ENCODE measurements at places on chromosomes 2 and 18.

- no peak for DNase-seq
These were observed 147.8 kb downstream of the EXOC6B start for GRCh38 chr2:72678024-72678423.

DNA sequence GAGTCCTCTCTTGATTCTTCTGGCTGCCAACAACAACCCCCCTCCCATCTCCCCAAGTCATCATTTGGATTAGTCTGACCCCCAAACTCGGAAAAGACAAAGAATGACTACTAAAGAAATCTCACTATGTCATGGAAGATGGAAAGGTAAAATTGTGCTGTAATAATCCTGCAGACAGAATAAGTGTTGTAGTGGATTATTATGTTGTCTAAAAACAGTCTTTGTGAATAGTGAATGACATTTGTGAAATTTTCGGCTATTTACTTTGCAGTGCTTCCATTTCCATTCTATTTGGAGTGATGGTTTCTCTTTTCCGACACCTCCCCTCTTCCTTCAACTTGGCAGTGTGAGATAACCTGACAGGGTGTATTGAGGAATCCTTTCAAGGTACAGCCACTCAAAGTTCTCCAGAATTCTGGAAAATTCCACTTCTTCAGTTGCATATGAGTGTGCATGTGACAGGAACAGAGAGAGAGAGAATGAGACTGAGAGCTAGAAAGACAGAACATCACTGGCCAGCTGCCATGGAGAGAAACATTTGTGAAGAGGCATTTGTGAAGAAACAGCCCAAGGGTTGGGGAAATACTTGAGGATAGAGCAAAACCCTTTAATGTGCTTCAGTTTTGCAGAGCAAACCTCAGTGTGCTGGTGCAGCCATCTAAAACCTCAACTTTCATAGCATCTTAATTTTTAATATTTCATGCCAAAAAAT, 141.9 kb upstream of the DLX2 start:
- no peak for DNase-seq

DNA sequence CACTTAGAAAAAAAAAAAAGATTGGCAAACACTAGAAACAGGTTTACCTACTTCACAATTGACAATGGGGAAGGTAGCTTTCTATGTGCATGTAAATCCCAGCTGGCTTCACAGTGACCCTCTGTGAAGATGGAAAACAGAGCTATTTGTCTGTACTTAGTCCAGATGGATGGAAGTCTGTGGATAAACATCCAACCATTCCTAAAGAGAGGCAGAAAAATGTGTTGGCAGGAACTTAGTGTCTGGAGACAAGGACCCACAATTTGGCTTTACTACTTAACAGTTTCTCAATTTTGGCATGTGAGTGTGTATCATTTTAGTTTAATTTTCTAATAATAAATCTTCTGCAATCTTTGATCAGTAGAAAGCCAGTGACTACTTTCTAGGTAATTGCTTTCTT, 154.4 kb downstream of the RAD51AP2 start:
- no peak for DNase-seq

DNA sequence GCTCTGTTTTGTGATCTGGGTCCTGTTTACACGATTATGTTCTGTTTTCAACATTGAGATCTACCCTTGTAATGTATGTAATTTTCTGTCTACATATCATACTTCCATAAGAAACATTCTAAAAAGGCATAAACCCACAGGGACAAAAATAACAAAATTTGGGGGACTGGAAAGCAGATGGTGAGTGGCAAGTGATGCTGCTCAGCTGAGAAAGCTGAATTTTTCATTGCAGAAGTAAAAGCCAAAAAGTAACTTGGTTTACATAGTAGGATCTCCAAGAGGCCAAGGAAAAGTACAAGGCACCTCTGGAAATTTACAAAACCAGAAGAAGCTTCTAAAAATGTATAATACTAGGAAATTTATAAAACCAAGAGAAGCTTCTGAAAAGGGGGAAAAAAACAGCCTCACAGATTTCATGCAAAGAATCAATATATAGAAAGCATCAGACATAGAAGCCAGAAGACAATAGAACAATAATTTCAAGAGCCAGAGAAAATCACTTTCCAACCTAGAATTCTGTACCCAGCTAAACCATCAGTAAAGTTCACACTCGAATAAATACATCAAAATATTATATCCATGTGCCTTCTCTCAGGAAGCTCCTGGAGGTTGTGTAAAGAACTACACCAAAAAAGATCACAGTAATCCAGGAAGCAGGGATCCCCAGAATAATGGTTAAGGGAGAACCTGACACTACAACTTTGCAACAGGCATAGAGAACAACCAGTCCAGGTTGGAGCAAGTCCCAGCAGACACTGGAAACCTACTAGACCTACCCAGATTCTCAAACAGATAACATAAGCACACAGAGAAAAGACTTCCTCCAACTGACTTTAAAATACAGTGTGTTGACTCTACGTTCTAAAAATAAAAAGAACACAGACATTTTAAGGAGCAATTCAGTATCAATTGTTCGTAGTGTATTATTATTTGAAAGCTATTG, 401.7 kb upstream of the HS6ST1 start:
- no peak for DNase-seq

GRCh38 chr18:8707556-8708300, 2.4 kb downstream of the MTCL1 start:
- DNase-seq: no peak

DNA sequence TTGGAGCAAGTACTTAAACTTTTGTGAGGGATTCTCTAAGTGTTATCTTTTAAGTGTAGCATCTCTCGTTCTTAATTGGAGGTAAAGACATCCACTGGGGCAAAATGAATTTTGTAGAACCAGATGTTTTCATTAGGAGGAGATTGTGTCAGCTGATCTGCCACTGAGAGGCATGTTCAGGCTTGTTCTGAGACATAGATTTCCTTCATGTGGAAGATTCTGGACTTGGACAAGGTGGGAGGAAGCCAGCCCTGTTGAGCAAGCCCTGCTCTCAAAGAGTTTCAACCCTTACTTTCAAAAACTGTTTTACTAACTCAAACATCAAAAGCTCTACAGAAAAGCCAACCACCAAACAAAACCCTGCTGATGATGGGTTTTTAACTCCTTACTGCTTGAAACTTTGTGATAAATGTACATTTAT, 6.5 kb downstream of the MAP4K4 start:
- no peak for DNase-seq

DNA sequence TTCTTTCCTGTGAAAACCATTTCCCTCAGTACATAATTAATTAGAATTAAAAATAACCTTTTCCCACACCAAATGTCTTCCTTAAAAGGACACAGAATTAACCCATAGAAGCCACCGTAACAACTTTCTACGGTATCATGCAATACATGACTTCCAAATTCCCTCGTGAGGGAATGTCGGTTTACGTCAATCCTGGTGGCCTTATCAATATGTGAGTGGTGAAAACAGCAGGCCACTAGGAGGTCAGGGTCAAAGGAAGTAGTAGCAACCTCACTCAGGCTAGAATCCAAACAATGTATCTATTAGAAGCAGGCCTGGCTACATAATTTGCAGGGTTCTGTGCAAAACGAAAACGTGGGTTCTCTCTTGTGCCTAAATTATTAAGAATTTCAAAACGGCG, 112.2 kb downstream of the GAREM1 start:
- DNase-seq: no peak

GRCh38 chr2:54838585-54839035, 115.1 kb downstream of the EML6 start:
- peak; percentile 48 for DNase-seq

- no peak for DNase-seq
These were observed 167.2 kb downstream of the TCF4 start for GRCh38 chr18:55420665-55421307.

DNA sequence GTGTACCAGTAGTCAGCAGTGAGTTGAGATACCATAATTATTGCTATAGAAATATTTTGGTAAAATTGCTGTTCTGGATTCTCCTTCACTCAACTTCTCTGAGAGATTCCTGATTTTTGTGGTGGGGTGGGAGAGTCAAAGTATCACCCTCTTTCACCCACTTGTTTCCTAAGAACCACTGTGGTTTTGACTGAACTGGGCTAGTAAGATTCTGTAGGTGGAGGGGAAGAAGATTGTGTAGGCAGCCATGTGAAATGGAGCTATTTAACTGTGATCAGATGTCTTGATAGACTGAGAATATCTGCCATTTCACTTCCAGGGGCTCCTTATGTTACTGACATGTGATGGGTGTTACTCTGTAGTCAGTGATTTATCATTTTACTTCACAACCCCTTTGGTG, 45.3 kb downstream of the BIRC6 start:
- DNase-seq: no peak

- no peak for DNase-seq
These were observed 85.3 kb downstream of the CCDC178 start for GRCh38 chr18:33355263-33355662.

- no peak for DNase-seq
These were observed 438.3 kb downstream of the SPAG16 start for GRCh38 chr2:213722565-213722964.
